ENCODE measurements at places on chromosomes 11 and 22. TPM values are rescaled to one million over a fixed set of nuclear protein-coding genes. Genes with fewer than 3 reads are reported as not detected.

DNA sequence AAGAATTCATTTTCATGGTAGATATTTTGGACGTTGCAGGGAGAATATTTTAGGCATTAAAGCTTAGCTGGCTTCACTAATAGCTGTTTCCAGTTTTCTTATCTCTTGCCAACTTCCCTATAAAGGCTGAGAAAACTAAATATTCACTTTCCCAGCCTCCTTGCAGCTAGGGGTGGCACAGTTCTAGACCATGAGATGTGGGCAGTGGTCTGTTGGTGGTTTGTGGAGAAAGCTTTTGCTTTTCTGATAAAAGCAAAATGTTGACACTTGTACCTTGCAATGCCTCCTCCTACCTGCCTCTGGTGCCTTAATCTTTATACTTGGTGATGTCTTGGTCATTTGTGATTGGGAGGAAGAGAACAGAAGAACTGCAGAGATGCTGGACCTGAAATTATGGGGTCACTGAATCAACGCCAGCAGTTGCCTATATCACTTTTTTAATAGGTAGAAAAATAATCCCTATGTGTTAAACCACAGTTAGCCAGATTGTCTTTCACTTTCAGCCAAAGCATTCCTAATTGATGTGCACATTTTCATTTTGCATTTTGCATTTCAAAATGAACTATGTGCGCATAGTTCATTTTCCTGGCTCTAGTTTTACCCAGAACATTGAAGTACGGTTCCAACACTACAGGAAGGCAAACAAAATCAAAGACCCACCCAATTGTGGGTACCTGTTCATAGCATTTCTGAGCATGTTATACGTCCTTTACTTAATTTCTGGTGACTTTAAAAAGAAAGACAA lies 24.9 kb upstream of the ABTB2 start:
- no peak for DNase-seq
- H3K27me3 ChIP-seq: no peaks in the 10 kb centered on the region
- no peak overlapping the region for H3K27ac ChIP-seq
- no peak overlapping the region for H3K4me3 ChIP-seq

DNA sequence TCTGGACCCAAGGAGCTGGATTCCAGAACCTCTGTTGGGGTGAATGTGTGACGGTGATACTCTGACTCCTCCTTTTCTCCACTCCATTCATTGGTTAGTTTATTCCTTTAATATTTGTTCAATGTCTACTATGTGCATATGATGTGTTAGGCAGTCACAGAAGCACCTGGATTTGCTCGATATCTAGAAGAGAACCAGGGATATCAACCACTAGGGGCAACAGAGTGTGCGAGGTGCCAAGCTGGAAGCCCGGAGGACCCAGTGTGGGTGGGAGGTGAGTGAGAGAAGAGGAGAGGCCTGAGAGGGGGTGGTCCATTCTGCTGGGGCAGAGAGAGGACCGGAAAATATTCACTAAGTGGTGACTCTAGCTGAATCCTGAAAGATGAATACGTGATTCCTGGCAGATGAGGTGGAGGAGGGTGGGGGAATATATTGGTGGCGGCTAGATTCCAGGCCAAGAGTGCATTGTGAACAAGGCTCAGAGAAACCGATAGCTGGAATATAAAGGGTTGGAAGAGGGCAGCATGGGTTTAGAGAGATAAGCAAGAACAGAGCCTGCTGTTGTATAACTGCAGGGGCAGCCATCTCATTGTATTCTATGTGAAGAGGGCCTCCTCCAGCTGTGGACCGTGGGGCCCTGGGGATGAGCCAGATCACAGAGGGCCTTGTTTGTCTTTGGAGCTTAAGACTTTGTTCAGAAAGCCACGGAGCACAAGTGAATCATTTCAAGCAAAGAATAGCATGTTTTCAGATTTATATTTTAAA lies 6.9 kb upstream of the TIMP3 start:
- H3K4me3 ChIP-seq: no peak overlapping the region
- H3K27ac ChIP-seq: no peak overlapping the region
- H3K4me1 ChIP-seq: peaks cover 10% of the 10 kb centered on the region
- no peaks in the 10 kb centered on the region for H3K36me3 ChIP-seq
- DNase-seq: peak; percentile 26
- no peaks in the 10 kb centered on the region for H3K27me3 ChIP-seq

- no peak overlapping the region for H3K27ac ChIP-seq
- DNase-seq: no peak
- no peak overlapping the region for H3K4me3 ChIP-seq
- no peaks in the 10 kb centered on the region for H3K36me3 ChIP-seq
- no peaks in the 10 kb centered on the region for H3K4me1 ChIP-seq
These were observed 111.8 kb upstream of the LMO1 start for GRCh38 chr11:8375460-8375859.

DNA sequence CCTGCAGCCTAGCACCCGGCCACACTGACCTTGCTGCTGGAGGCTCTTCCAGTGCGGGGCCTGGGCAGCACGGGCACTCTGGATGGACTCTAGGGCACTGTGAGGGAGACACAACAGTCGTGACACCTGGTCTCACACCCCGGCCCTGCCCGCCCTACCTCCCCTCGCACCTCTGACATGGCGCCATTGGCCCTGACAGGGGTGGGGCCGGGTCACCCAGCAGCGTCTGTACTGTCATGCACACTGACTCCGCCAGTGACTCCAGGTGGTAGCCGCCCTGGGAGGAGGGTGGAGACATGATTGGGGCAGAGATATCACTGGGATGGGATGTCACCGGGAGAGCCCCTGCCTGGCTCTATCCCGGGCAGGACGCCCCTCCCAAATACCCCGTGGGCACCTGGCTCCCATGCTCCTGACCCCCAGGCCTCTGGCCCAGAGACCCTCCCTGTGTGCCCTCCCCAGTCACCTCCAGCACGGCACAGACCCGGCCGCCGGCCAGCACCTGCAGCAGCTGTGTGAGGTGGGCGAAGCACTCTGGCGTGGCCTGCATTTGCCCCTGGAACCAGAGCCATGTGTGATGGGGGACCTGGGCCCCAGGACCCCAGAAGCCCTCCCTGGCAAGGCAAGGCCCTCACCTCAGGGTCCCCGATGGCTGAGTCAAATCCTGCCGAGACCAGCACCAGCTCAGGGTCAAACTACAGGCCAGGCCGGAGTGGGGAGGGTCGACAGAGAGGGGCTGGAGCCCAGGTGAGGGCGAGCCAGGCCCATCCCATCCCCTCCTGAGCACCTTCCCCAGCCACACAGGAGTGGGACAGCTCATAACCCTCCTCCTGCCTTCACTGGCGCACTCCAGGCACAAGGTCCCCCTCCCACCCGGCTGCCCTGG lies 2.6 kb downstream of the HDAC10 start:
- no peaks in the 10 kb centered on the region for H3K36me3 ChIP-seq
- DNase-seq: no peak

- H3K4me3 ChIP-seq: no peak overlapping the region
- no peaks in the 10 kb centered on the region for H3K36me3 ChIP-seq
- H3K4me1 ChIP-seq: no peaks in the 10 kb centered on the region
- peak; percentile 18 for DNase-seq
- no peak overlapping the region for H3K27ac ChIP-seq
These were observed 28.5 kb downstream of the GLB1L2 start for GRCh38 chr11:134360050-134360835.

DNA sequence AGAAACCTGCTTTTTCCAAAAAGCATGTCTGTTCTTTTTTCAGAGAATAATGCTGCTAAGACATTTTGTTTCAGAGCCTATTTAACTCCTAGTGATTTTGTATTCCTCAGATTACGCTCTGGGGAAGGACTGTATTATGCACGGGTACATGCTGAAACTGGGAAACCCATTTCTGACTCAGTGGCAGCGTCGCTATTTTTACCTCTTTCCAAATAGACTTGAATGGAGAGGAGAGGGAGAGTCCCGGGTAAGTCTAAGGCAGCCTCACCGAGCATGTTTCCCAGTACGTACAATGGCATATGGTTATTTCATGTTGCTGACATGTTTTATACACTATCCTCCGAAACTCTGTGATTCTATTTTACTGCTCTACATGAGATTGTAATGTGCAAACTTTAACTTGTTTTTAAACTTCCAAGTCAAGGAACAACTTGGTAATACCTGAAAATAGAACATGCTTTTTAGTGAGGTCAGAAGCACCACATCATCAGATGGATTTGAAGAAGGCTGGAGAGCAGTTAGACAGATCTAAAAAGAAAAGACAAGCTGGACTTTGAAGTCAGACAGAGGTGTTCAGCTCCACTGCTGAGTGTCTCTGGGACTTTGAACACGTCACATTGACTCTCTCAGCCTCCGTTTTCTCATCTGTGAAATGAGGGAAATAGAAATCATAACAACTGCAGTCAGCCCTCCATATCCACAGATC lies 23.7 kb upstream of the MYO18B start:
- DNase-seq: no peak
- no peaks in the 10 kb centered on the region for H3K4me1 ChIP-seq
- no peak overlapping the region for H3K27ac ChIP-seq

GRCh38 chr22:25368271-25368670 lies 148.8 kb downstream of the CRYBB2 start:
- DNase-seq: peak; percentile 64
- peaks cover 8% of the 10 kb centered on the region for H3K4me1 ChIP-seq
- H3K4me3 ChIP-seq: no peak overlapping the region
- no peak overlapping the region for H3K27ac ChIP-seq

GRCh38 chr11:72584293-72584938 lies 89.8 kb downstream of the PDE2A start:
- H3K4me1 ChIP-seq: no peaks in the 10 kb centered on the region
- no peak overlapping the region for H3K4me3 ChIP-seq
- peaks cover 39% of the 10 kb centered on the region for H3K27me3 ChIP-seq
- no peak overlapping the region for H3K27ac ChIP-seq

GRCh38 chr11:128609785-128610184 lies 22.4 kb upstream of the ETS1 start:
- H3K4me1 ChIP-seq: no peaks in the 10 kb centered on the region
- H3K27me3 ChIP-seq: peaks cover 12% of the 10 kb centered on the region
- DNase-seq: no peak
- H3K4me3 ChIP-seq: no peak overlapping the region

GRCh38 chr11:69748637-69749036 lies 26.5 kb downstream of the FGF4 start:
- no peak for DNase-seq
- H3K27ac ChIP-seq: no peak overlapping the region
- no peaks in the 10 kb centered on the region for H3K27me3 ChIP-seq
- H3K4me1 ChIP-seq: peaks cover 7% of the 10 kb centered on the region
- no peak overlapping the region for H3K4me3 ChIP-seq

DNA sequence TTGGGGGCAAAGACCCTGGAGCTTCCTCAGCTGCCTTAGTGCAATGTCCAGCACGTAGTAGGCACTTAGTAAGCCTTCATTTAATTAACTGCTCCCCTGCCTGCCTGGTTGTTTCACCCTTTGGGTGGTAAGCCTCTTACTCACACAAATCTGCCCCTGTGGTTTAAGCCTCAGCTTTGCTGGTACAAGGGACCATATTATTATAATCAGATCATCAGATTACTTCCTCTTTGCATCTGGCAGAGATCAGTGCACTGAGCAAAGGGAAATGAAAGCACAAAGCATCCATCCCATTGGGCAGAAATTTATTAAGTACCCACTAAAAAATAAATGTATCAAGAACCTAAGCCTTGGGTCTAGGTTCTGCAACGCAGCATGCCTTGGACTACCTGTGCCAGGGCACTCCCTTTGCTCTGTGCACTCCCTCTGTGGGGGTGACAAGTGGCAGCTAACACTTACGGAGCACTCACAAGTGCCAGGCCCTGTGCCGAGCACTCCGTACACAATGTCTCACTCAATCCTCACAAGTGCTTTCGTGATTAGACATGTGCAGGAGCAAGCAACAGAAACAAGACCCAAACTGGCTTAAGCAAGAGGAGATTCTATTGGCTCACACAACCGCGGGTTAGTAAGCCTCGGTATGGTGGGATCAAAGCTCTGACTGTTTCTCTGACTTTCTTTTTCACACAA lies 34.9 kb upstream of the DAGLA start:
- no peaks in the 10 kb centered on the region for H3K27me3 ChIP-seq
- H3K4me3 ChIP-seq: no peak overlapping the region
- H3K27ac ChIP-seq: no peak overlapping the region
- H3K36me3 ChIP-seq: no peaks in the 10 kb centered on the region
- no peak for DNase-seq
- no peaks in the 10 kb centered on the region for H3K4me1 ChIP-seq

DNA sequence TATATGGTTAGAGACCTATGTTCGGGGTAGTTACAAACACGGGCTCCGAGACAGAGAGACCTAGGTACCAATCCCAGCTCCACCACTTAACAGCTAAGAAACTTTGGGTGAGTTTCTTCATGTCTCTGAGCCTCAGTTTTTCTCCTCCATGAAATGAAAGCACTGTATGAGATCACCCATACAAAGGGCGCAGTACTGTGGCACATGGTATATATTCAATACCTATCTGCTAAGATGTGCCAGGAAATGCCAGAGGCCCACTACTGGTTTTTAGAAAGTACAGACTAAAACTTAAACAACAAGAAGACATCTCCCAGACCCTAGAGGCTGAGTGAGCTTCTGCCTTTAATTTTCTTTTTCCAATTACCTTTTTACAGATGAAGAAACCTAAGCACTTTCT lies 69.5 kb downstream of the SLC1A2 start:
- H3K27ac ChIP-seq: no peak overlapping the region
- H3K4me3 ChIP-seq: no peak overlapping the region
- no peaks in the 10 kb centered on the region for H3K36me3 ChIP-seq
- H3K4me1 ChIP-seq: peaks cover 15% of the 10 kb centered on the region

- H3K4me3 ChIP-seq: no peak overlapping the region
- peaks cover 24% of the 10 kb centered on the region for H3K36me3 ChIP-seq
- peak overlapping the region; percentile 25 for H3K27ac ChIP-seq
- no peak for DNase-seq
- H3K27me3 ChIP-seq: no peaks in the 10 kb centered on the region
These were observed 3.6 kb downstream of the ANKRD13D start for GRCh38 chr11:67292671-67293070.

GRCh38 chr11:111413849-111414248 lies 34.8 kb upstream of the POU2AF1 start:
- H3K4me3 ChIP-seq: no peak overlapping the region
- peaks cover 13% of the 10 kb centered on the region for H3K27me3 ChIP-seq
- no peaks in the 10 kb centered on the region for H3K4me1 ChIP-seq
- H3K27ac ChIP-seq: no peak overlapping the region
- no peak for DNase-seq
- no peaks in the 10 kb centered on the region for H3K36me3 ChIP-seq

GRCh38 chr11:75450236-75450635 lies 17.2 kb upstream of the KLHL35 start:
- H3K4me3 ChIP-seq: no peak overlapping the region
- H3K27ac ChIP-seq: no peak overlapping the region
- no peaks in the 10 kb centered on the region for H3K27me3 ChIP-seq
- H3K36me3 ChIP-seq: no peaks in the 10 kb centered on the region

GRCh38 chr22:25970374-25970911 lies 198.8 kb upstream of the SEZ6L start:
- H3K27me3 ChIP-seq: no peaks in the 10 kb centered on the region
- no peak for DNase-seq
- no peak overlapping the region for H3K27ac ChIP-seq
- no peaks in the 10 kb centered on the region for H3K36me3 ChIP-seq
- H3K4me1 ChIP-seq: no peaks in the 10 kb centered on the region
- H3K4me3 ChIP-seq: no peak overlapping the region

The APOBEC3A gene
- total RNA-seq: not detected

The GLYATL1 gene
- 0.41 TPM for total RNA-seq

The A4GALT gene
- total RNA-seq: 1.9 TPM

The PHOX2A gene
- total RNA-seq: not detected

The TNKS1BP1 gene
- total RNA-seq: 149 TPM

The C1QTNF5 gene
- total RNA-seq: 6.3 TPM

The SPI1 gene
- not detected for total RNA-seq

The NLRP6 gene
- total RNA-seq: not detected

The ELFN2 gene
- total RNA-seq: 2.8 TPM

The MAP6 gene
- total RNA-seq: 3.9 TPM

Data from astrocyte (in vitro differentiated cells and primary cell).